ENCODE measurements at places on chromosomes 16 and 17.
A peak's percentile ranks its signal among the peaks of the same experiment; 100 is the strongest.

- DNase-seq: no peak
Observed at GRCh38 chr16:4837733-4838501, 9.2 kb downstream of the GLYR1 start.

GRCh38 chr16:73215678-73216377 lies 167.9 kb upstream of the ZFHX3 start:
- no peak for DNase-seq

DNA sequence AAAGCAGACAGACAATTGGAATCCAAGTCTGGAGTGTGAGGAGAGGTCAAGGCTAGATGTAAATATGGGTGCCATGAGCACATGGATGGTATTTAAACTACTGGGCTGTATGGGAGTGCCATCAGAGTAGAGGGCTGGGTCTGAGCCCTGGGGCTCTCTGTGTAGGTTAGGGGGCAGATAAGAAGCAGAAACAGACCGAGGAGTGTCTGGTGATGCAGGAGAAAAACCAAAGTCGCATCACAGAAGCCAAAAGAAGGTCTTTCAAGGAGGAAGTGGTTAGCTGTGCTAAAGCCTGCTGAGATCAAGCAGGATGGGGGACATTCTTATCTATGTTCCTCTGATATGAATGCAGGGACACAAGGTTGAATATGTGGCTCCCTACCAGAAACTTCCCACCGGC lies 1.9 kb downstream of the TSEN54 start:
- DNase-seq: no peak

GRCh38 chr17:21453144-21453898 lies 77.2 kb downstream of the KCNJ12 start:
- no peak for DNase-seq

DNA sequence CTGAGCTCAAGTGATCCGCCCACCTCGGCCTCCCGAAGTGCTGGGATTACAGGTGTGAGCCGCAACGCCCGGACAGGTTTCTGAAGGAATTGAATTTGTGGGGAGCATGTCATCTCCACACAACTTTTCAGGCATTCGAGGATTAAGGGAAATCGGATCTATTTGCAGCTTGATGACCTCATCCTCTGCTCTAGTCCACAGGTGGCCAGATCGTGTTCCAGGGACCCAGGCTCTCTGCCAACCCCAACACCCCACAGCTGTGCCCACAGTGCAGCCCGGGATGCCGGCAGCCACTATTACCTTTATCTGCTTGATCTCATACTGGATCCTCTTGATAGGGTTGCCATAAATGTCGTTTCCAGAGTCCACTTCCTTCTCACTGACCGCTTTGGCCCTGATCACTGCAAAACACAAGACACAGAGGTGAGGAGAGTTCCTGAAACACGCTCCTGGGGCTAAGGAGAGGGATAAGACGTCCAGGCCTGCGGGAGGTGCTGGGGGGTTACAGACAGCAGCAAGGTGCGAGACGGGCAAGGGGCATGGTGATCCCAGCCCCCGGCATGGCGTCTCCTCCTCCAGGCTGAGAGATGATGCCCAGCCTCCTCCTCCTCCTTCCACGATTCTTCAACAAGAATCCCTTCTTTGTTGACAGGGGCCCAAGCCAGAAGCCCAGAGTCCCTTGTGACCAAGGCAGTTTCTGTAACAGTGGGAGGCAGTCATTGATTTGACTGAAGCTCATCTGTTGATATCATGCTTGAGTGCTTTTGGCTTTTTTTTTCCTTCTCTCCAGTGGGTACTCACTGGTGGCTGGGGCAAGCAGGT lies 29.3 kb downstream of the CEP295NL start:
- DNase-seq: no peak

DNA sequence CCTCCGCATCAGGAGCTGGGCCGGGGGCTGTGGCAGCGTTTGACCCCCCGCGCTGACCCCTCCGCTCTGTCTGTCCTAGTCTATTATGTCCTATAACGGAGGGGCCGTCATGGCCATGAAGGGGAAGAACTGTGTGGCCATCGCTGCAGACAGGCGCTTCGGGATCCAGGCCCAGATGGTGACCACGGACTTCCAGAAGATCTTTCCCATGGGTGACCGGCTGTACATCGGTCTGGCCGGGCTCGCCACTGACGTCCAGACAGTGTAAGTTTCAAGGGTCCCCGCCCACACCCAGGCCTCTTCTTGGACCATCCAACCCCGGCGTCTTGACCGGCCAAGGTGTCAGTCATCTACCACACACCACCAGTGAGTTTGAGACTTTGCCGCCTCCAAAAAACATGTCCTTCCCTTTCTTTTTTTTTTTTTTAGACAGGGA lies 548 bp downstream of the PSMB3 start:
- DNase-seq: no peak

DNA sequence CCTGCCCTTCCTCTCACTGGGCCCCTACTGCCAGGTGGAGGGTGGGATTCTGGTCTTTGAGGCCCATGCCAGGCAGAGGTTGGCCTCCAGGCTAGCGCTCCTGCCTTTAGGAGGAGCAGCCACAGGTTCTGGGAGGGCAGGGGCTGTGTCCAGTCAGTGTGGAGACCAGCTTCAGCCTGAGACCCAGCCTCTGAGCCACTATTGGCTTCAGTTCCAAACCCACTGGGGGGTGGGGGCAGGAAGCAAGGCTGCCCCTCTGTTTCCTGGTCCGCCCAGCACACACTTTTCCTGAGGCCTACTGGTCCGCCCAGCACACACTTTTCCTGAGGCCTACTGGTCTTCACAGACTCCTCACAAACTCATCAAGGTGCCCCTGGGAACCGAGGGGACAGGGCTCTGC lies 16.4 kb downstream of the SLC5A10 start:
- DNase-seq: no peak

DNA sequence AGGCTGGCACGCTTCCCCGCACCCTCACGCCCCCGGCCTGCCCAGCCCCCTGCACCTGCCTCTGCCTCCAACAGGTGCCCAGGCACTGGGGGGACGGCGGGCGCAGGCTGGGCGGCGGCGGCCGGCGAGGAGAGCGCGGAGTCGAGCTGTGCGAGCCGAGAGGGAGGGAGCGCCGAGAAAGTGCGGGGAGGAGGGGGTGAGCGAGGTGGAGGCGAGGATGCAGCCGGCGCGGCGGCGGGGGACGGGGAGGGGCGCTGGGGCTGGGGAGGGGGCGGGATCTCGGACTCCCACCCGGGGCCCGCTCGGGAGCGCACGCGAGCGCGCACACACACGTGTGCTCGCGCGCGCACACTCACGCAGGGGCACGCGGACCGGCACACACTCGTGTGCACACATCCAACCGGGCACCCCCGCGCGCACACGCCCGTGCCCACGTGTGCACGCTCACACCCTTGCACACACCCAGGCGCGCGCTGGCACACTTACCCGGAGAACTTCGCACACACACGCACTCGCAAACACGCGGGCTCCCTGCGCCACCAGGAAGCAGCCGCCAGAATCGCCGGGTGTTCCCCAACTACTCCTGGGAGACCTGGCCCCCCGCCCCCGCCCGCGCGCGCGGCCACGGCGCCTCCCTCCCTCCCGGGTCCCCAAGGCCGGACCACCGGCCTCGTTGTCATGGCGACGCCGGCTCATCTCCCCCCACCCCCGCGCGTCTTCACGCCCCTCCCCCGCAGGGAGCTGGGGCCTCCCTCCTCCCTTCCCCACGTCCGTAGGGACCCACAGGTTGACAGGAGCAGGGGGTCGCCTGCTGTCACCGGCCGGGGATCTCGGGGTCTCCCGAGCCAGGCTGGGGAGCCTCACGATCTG lies at the start of gene DOC2A:
DOC2A (minus strand) TSS at position 184 of the 870 bp plus-strand sequence. CDS start 805 bp downstream, outside the sequence.
- peak; percentile 65 for DNase-seq

DNA sequence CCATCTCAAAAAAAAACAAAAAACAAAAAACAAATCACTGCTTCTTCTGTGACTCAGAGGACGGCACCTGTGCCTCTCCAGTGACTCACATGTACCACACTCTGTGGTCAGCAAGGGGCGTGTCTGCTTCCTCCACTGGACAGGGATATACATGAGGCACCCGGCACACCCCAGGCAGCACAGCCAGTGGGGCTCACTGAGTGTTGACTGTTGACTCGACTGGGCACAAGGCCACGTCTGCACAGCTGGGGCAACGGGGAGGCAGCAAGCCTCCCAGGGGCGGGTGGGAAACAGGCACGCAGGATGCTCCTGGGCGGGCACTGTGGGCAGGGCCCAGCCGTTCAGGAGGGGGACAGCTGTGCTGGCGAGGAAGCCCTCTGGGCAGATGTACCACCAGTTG lies 64.1 kb downstream of the TIMM22 start:
- DNase-seq: no peak

GRCh38 chr17:80693511-80693910 lies 148.9 kb downstream of the RPTOR start:
- DNase-seq: no peak

DNA sequence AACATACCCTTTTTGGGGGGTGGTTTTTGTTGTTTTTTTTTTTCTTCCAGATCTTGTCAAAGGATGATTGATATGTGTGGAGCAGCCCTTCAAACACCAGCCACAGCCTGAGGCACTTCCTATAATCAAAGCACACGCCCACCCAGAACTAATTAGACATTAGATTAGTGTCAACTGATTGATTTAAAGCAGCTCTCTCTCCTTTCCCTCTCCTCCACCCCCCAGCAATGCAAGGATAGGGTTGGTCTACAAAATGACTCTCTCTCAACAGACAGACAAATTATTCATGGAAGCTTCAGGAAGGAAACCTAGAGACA lies 250.3 kb upstream of the SOX9 start:
- no peak for DNase-seq

DNA sequence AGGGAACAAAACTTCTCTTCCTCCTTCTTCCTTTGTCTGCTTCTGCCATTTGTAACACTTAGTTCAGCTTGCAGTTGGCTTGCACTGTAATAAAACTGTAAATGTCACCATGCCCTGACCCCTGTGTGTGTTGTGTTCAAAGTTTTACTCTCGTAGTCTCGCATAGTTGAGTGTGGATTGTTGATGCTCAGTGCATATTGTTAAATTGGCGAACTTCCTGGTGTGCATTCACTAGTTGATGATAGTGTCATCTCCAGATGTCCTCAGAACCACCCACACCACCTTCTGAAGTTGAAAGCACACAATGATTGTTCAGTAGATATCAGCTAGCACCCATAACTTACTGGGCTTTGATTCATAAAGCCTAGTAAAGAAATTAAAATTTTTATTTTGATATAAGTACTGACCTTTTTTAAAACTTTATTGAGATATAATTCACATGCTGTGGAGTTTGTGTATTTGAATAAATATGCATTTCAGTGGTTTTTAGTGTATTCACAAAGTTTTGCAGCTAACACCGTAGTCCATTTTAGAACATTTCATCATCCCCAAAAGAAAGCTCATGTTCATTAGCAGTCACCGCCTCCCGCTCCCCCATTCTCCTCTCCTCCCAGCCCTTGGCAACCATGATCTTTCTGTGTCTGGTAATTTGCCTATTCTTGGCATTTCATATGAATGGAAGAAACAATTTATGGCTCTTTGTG lies 25.0 kb downstream of the USP10 start:
- no peak for DNase-seq

DNA sequence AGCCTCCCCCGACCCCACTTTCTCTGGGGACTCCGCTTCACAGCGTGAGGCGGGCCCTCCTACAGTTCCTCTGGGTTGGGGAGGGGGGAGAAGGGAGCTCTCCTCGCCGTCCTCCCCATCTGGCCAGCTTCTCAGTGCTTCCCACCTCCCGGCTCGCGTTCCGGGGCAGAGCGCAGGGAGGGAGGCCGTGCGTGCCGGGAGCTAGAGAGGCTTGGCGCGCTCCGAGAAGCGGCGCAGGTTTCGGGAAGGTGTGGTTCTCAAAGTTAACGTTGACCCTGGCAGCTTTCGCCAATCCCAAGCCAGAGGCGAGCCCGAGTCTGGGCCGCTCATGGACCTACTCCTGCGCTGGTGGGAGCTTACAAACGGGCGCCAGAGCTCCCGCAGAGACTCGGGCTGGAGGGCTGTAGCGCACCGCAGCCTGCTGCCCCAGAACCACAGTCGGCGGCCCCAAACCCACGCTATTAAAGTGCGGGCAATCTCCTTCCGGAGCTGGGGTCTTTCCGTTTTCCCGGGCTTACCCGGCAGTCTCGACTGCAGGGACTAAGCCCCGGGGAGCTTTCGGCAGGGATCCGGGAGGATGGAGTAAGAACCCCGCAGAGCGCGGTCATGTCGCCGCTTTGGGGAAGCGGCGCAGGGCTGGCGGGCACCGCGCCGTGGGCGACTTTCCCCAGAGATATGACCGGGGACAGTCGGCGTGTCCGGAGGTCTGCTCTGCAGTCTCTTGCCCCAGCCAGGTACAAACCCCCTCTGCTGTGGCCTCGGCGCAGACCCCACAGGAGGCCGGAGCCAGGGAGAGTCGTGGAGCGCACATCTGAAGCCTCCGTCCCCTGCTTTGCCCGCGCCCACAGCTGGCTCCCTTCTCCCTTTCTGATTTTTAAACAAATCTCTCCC lies 787 bp downstream of the CDH11 start:
- no peak for DNase-seq

GRCh38 chr16:17607075-17607509 lies 136.3 kb upstream of the XYLT1 start:
- no peak for DNase-seq

DNA sequence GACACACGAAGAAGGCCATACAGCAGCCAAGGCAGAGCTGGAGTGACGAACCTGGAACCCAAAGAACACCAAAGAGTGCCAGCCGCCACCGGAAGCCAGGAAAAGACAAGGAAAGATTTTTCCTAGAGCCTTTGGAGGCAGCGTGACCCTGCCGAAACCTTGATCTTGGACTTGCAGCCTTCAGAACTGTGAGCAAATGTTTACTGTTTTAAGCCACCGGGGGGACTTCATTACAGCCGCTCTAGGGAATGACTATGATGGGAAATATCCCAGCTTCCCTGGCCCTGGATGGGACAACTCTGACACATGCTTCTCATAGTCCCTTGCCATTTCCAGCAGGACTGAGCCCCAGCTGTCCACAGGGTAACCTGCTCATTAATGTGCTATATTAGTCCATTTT lies 270.6 kb downstream of the HAPSTR1 start:
- no peak for DNase-seq

- no peak for DNase-seq
Observed at GRCh38 chr17:48645639-48646182, 19.6 kb upstream of the HOXB9 start.

- peak; percentile 18 for DNase-seq
Observed at GRCh38 chr16:86002178-86002900, 103.4 kb downstream of the IRF8 start.

DNA sequence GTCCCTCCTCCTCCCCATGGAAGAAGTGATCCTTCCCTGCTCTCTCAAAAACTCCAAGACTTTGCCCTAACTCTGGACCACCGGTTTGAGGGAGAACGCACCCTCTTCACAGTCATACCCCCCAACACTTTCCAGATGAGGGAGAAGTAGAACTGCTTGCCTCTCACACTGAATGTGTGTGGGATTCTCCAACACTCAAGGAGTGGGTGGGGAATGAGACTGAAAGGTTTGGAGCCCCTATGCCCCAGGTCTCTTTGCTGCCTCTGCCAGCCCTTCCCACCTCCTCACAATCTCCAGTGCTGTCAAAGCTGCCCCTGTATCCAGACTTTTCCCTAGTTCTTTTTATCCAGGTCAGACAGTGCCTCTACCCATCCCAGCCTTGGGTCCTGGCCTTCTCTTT lies 11.4 kb downstream of the HOXB4 start:
- DNase-seq: no peak
